T-cell (primary cell): ENCODE measurements at places on chromosomes 7 and 10.
A peak's percentile ranks its signal among the peaks of the same experiment; 100 is the strongest.

- H3K4me1 ChIP-seq = no peaks in the 10 kb centered on the region
- H3K27me3 ChIP-seq = no peaks in the 10 kb centered on the region
- H3K27ac ChIP-seq = no peak overlapping the region
- DNase-seq = no peak
Observed at GRCh38 chr7:126804604-126805003, 448.1 kb downstream of the GRM8 start.

DNA sequence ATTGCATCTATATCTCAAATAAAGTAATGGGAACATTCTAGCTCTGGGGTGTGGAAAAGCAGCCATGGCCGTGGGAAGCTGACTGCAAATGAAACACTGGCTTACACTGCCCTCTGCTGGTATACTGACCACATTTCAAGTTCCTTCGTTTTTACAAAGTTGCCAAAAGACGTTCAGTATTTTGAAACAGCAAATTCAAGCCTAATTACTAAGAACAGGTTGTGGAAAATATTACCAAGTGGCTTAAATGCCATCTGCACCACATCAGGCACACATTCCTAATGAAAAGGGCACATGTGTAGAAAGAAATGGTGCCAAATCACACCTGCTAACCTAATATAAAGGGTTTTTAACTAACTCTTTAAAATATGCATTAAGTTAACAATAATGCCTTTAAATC, 83.9 kb downstream of the JAZF1 start:
- no peak overlapping the region for H3K27ac ChIP-seq
- H3K4me1 ChIP-seq = no peaks in the 10 kb centered on the region
- H3K4me3 ChIP-seq = no peak overlapping the region
- DNase-seq = peak; percentile 24
- H3K36me3 ChIP-seq = peaks cover 2% of the 10 kb centered on the region
- H3K27me3 ChIP-seq = no peaks in the 10 kb centered on the region

DNA sequence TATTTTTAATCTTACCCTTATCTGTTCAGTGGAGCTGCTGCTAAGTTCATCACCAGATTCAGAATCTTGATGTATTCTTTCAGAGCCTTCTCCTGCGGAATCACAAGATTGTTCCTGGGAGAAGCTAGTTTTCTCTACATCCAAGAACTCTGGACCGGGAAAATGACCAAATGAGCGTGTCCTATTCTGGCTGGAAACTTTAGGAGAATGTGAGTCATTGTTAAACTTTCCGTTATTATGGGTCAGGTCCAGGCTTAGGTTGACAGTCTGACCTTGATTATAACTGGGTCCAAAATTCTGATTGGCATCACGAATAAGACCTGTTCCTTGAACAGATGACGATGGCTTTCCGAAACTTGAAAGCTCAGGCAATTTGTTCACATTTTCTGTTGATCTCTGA, 20.5 kb downstream of the ARHGAP12 start:
- no peak for DNase-seq
- H3K27me3 ChIP-seq = no peaks in the 10 kb centered on the region
- no peak overlapping the region for H3K4me3 ChIP-seq
- H3K27ac ChIP-seq = no peak overlapping the region
- peaks cover 10% of the 10 kb centered on the region for H3K4me1 ChIP-seq

DNA sequence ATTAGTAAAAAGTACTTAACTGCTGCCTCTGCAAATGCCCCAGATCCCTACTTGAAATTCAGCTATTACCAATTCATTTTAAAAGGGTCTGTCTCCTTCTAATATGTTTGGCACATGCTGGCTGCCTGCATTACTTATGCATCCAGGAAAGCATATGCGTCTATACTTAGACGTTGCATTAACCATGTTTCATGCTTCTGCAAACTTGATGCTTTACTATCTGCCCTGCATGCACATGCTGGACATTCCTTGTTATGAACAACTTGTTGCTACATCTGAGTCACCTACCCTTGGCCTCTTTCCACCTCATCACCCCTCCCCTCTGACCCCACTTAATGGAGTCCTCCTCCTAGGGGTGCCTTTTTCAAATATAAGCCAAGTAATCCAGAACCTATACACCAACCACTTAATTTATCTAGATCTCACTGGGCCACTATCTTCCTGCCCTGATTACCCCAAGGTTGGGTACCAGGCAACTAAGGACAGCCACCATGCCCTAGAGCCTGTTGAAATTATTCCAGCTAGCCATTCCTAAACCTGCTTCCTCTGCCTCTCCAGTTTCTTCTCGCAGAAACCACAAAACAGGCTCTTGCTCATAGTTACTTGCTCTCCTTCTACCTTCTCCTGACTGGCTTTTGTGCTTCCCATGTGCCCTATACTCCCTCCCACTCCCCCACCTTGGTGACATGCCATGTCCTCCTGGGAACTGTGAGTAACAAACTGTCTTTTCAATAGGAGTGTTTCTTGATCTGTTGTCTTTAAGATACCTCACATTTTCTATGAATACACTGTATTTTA, 1187.9 kb downstream of the REEP3 start:
- no peak overlapping the region for H3K27ac ChIP-seq
- no peaks in the 10 kb centered on the region for H3K36me3 ChIP-seq
- no peaks in the 10 kb centered on the region for H3K27me3 ChIP-seq

DNA sequence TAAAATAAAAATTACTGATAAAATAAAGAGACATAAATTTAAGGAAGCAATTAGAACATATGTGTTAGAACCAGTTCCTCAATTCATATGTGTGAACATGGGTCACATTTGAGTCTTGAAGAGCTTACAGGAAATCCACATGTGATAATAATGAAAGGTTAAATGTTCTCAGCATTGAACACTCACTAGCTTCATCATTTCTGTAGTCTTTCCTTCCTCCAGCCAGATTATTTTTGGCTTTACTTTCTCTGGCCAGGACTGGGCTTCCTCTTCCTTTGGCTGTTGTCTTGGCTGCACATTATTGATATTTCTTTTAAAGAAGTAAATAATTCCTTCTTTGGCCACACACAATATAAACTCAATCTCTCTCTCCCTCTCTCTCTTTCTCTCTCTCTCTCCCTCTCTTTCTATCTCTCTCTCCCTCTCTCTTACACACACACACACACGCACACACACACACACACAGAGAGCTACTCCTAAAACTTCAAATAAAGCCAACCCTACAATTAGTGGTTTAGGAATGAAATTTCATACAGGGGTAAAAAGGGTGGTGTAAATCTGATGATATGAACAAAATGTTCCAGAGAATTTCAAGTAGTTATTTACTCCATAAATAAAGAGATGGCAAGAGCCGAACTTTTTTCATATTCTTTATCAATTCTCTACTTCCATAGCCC, 171.2 kb downstream of the REEP3 start:
- H3K27ac ChIP-seq = no peak overlapping the region
- DNase-seq = no peak
- H3K27me3 ChIP-seq = no peaks in the 10 kb centered on the region
- H3K36me3 ChIP-seq = no peaks in the 10 kb centered on the region

DNA sequence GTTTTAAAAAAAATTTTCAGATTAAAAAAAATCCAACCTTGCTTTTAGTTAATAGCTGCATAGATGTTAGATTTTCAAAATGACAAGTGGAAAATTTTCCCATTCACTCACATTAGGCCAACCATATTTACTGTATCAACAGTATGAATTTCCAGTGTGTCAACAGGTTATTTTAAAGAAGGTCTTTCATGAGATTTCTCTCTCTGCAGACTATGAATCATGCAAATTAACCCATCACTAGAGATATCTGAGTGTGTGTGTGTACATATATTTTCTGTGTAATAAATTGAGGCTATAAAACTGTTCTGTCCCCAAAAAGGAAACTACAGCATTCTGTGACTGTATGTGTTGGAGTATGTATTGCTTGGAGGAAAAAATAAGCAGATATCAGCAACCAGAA, 305.6 kb downstream of the ARL4A start:
- H3K4me1 ChIP-seq = no peaks in the 10 kb centered on the region
- DNase-seq = no peak
- H3K36me3 ChIP-seq = no peaks in the 10 kb centered on the region
- no peaks in the 10 kb centered on the region for H3K27me3 ChIP-seq
- H3K4me3 ChIP-seq = no peak overlapping the region
- no peak overlapping the region for H3K27ac ChIP-seq

DNA sequence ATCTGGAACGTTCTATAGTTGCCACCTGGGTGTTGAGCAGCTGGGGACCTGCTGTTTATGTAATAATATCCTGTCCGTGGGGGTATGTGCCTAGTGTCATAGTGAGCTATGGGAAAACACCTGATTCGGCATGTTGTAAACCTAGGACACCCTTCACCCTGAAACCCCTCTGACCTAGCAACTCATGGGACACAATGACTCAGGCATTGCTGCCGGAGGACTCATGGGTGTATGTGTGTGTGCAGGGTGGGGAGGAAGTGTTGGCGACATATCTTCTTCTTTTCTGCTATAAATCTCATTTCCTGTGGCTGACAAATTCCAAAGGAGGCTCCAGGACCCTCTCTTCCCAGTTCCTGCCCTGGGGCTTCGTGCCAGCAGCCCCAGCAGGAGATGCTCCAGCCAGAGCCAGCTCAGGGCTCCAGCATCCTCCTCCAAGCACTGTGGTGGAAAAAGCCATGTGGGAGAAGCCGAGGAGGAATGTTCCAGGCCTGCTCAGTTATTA, 77.0 kb upstream of the PODXL start:
- no peaks in the 10 kb centered on the region for H3K27me3 ChIP-seq
- H3K4me1 ChIP-seq = no peaks in the 10 kb centered on the region
- H3K36me3 ChIP-seq = no peaks in the 10 kb centered on the region
- no peak overlapping the region for H3K27ac ChIP-seq
- H3K4me3 ChIP-seq = no peak overlapping the region
- DNase-seq = no peak

- H3K27ac ChIP-seq = no peak overlapping the region
- DNase-seq = no peak
- H3K36me3 ChIP-seq = no peaks in the 10 kb centered on the region
- H3K27me3 ChIP-seq = peaks cover 18% of the 10 kb centered on the region
Observed at GRCh38 chr7:157627033-157627432, 290.2 kb downstream of the DNAJB6 start.

- H3K4me3 ChIP-seq = no peak overlapping the region
- no peak overlapping the region for H3K27ac ChIP-seq
- no peaks in the 10 kb centered on the region for H3K4me1 ChIP-seq
- no peak for DNase-seq
Observed at GRCh38 chr7:115676080-115676479, 354.5 kb downstream of the TFEC start.

DNA sequence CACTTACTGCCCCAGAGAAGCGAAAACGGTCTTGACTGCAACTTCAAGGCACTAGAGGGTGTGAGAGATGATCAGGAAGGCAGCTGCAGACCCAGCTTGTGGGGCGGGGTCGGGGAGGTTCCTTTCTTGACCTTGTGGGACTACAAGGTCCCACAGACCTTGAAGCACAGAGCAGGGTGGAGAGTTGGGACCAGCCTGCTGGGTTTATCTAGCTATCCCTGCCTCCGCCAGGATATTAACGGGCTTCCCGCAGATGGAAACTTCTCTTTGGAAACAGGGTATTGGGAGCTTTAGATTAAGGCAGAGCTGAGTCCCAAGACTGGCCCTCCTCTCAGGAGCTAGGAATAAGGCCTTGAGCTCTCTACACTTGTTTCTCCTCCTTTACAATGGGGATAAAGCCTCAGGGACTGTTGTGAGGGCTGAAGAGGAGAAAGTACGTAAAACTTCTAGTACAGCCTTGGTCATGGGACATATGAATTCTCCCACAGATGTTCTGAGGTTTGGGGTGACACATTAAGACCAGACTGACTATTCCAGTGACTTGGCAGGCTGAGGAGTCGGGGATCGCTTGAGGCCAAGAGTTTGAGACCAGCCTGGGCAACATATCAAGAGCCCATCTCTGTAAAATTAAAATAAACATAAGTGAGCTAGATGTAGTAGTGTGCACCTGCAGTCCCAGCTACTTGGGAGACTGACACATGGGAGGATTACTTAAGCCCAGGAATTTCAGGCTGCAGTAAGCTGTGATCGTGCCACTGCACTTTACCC, 153.2 kb downstream of the CDH23 start:
- no peaks in the 10 kb centered on the region for H3K27me3 ChIP-seq
- no peaks in the 10 kb centered on the region for H3K4me1 ChIP-seq
- H3K27ac ChIP-seq = no peak overlapping the region
- DNase-seq = no peak
- H3K36me3 ChIP-seq = no peaks in the 10 kb centered on the region

DNA sequence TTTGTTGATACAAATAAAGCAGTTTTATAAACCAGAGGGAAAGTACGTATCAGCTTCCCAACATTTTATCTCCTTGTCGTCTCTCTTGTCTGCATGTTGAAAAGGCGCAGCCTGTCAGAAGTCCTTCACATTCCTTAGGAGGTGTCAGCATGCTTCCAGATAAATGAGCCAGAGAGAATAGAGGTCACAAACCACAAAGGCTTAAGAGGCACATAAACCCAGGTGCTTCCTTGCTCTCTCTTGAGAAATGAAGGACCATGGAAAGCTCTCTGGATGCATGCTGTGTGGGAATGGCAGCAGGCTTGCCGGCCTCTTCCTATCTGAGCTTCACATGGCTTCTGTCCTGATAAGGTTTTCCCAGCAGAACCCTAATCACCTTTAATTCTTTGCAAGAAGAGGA, 448.5 kb downstream of the XPNPEP1 start:
- H3K4me1 ChIP-seq = no peaks in the 10 kb centered on the region
- DNase-seq = no peak
- H3K36me3 ChIP-seq = no peaks in the 10 kb centered on the region
- H3K27ac ChIP-seq = no peak overlapping the region

GRCh38 chr7:141550386-141551093, 670 bp upstream of the AGK start:
- H3K4me3 ChIP-seq = peak overlapping the region; percentile 79
- DNase-seq = no peak
- peak overlapping the region; percentile 28 for H3K27ac ChIP-seq
- H3K36me3 ChIP-seq = no peaks in the 10 kb centered on the region

- H3K27me3 ChIP-seq = no peaks in the 10 kb centered on the region
- no peak for DNase-seq
- peaks cover 15% of the 10 kb centered on the region for H3K4me1 ChIP-seq
Observed at GRCh38 chr10:71667387-71667752, 52.2 kb downstream of the C10orf105 start.
